ENCODE measurements at places on chromosomes 6 and 20.

- DNase-seq, result no peak
Measured at GRCh38 chr6:27777614-27778355, 134.4 kb downstream of the OR2B2 start.

- no peak for DNase-seq
Measured at GRCh38 chr20:42261766-42262270, 643.6 kb upstream of the CHD6 start.

GRCh38 chr20:11995805-11996567 lies 78.3 kb downstream of the BTBD3 start:
- no peak for DNase-seq

GRCh38 chr6:25404091-25404490 lies 124.9 kb downstream of the CARMIL1 start:
- no peak for DNase-seq

- DNase-seq, result no peak
Measured at GRCh38 chr6:148441454-148441911, 98.8 kb downstream of the SASH1 start.

DNA sequence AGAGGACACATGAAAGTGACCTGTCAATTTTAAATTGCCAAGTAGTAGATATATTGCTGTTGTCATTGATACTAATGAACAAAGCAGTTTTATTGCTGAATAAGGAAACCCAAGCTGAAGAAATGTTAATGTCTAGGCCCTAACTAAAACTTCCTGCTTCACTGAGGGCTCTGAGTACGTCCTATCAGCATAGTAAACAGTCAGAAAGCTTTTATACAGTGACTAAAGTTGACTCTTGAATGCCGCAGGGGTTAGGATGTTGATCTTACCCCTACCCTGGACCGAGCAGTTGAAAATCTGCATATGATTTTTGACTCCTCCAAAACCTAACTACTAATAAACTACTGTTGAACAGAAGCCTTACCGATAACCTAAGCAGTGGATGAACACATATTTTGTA lies 149.0 kb downstream of the HIVEP2 start:
- no peak for DNase-seq

DNA sequence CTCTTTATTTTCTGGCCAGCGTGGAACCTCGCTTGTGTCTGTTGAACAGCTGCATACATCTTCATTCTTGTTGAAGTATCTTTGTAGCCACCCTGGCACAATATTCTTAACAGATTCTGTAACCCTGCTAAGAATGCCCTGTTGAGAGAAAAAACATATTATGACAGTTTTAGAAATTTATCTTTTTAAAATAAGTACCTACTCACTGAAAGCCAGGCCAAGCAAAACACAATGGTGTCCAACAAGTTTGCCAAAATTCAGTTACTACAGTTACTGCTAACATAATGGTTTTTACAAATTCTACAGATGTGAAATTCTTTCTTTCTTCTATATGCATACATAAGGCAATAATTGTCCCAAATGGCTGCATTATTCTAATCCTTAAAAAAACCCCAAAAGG lies 18.2 kb downstream of the NUP153 start:
- DNase-seq, result no peak

DNA sequence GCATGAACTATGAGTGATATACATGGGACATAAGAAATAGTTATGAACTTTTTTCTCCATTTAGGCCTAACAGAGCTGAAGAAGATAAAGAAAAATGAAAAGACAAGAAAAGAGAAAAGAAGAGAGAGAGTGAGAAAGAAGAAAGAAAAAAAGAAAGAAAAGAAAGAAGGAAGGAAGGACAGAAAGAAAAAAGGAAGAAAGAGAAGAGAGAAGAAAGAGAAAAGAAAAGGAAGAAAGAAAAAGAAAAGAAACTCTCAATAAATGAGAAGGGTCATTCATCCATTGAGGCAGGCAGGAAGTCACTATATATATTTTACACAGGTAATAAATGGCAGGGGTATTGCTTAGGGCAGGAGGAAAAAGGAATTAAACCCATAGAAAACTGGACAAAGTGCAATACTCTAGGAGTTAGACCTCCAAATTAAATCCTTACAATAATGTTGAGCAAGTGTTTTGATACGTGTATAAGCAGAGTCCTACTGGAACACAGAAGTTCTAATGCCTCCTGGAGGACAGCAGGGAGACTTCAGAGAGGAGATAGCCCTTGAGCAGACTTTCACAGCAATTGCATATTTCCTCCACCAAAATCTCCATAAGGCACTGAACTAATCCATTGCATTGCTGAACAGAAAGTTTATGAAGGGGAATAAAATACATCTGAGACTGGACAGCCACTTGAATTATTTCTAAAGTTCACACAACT lies 86.4 kb upstream of the TENT5A start:
- no peak for DNase-seq

GRCh38 chr6:128807577-128807976 lies 75.4 kb upstream of the LAMA2 start:
- peak; percentile 18 for DNase-seq
